Articular chondrocyte of knee joint (primary cell): ENCODE measurements at places on chromosomes 16 and 17. TPM values are rescaled to one million over a fixed set of nuclear protein-coding genes. Genes with fewer than 3 reads are reported as not detected.

Gene PIMREG
- 11.4 and 17.1 TPM in 2 replicates for total RNA-seq

Gene CPHXL2
- not detected in 2 replicates for total RNA-seq

Gene HOXB1
- total RNA-seq = not detected in 2 replicates

Gene RUNDC3A
- total RNA-seq = 0.13 TPM in 1 of 2 replicates, not detected in the other

Gene LCAT
- total RNA-seq = 5.1 and 7.3 TPM in 2 replicates

Gene KRT26
- not detected in 2 replicates for total RNA-seq

Gene HCRT
- total RNA-seq = not detected in 2 replicates

Gene SKAP1
- not detected in 2 replicates for total RNA-seq

Gene TNFSF13
- total RNA-seq = 4.5 and 5.0 TPM in 2 replicates

Gene SPATA2L
- 5.2 and 5.9 TPM in 2 replicates for total RNA-seq

Gene TMEM114
- total RNA-seq = not detected in 2 replicates

Gene CAPNS2
- 0.65 and 0.78 TPM in 2 replicates for total RNA-seq

Gene MPP2
- 3.7 and 3.9 TPM in 2 replicates for total RNA-seq

Gene SLC47A2
- 0.39 and 0.54 TPM in 2 replicates for total RNA-seq

Gene KRTAP17-1
- total RNA-seq = not detected in 2 replicates

Gene HSD3B7
- total RNA-seq = 42.6 and 51.9 TPM in 2 replicates

Gene CDIP1
- 17.1 and 18.8 TPM in 2 replicates for total RNA-seq

Gene ACADVL
- 205 and 214 TPM in 2 replicates for total RNA-seq
